T-helper 9 cell (primary cell): ENCODE measurements at places on chromosomes 12 and 14.

GRCh38 chr12:48015954-48016353 lies 11.7 kb upstream of the COL2A1 start:
- no peak for DNase-seq

DNA sequence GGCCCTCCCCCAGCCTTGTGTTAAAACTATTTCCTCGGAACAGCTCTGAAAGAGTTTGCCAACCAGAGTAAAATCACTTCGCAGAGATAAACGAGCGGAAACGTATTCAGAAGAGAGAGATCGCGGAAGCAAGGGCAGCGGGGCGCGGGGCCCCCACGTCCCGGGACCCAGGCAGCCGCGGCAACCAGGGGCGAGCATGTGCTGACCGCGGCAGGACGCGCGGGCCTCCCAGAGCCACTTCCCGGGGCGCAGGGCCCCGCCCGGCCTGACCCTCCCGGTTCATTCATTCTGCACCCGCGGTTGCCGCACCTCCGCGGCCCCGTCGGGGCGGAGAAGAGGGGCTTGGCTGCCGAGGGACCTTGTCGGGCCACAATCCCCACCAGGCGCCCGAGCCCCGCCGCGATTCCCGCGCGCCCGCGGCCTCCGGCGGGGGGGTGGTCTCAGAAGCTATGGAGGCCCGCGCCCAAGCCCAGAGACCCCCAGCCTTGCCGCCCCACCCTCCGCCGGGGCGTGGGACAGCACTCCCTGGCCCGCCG lies 598 bp downstream of the UBE2N start:
- DNase-seq, result peak; percentile 38

DNA sequence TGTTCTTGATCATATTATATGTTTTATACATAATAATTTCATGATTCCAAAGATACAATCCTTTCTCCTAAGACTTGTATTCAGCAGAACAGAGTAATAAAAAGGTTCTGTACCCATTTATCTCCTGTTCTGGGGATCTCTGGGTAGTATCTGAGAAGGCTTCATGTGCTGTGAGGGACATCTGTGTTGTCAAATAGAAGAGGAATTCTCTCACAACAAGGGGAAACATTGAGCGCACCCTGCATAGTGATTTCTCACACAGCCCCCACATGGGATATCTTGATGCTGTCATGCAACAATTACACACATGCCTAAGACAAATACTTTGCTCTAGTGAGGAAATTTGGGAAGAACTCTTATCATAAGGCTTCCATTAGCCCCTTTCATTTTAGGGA lies 101.8 kb upstream of the ATF1 start:
- no peak for DNase-seq

DNA sequence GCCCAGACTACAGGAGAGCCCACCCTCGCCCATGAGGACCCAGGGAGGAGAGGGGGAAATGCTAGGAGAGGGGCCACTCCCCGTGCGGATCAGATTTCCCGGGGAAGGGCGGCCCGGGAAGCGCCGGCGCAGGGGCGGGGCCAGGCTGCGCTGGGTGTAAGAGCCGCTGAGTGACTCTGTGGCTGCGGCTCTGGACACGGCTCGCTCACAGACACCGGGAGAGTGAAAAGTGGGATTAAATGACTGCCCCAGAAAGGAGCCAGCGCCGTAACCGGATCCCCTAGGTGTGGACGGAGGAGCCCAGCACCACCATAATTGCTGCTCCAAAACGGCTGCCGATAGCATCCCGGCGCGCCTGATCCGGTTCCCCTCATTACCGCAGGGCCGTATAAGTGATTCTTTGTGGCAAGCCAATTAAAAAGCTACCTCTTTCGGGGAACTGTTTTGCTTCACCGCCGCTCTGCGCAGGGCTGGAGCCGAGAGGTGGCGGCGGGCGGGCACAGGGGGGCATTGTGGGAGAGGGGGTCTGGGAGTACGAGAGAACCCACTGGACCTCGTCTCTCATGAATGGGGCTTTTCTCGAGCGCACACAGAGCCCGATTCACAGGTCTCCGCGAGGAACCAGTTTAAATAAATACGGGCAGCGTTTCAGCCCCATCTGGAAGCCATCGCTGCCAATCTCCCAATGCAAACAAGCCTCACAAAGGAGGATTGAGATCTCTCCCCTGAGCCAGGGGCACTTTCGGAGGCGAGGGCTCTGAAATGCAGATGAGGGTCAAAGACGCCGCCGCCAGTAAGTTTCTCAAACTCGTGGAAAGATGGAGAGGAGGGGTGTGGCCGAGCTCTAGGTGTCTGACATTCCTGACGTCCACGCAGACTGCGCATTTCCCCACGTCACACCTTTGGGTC lies 2.5 kb downstream of the COL2A1 start:
- DNase-seq, result no peak

DNA sequence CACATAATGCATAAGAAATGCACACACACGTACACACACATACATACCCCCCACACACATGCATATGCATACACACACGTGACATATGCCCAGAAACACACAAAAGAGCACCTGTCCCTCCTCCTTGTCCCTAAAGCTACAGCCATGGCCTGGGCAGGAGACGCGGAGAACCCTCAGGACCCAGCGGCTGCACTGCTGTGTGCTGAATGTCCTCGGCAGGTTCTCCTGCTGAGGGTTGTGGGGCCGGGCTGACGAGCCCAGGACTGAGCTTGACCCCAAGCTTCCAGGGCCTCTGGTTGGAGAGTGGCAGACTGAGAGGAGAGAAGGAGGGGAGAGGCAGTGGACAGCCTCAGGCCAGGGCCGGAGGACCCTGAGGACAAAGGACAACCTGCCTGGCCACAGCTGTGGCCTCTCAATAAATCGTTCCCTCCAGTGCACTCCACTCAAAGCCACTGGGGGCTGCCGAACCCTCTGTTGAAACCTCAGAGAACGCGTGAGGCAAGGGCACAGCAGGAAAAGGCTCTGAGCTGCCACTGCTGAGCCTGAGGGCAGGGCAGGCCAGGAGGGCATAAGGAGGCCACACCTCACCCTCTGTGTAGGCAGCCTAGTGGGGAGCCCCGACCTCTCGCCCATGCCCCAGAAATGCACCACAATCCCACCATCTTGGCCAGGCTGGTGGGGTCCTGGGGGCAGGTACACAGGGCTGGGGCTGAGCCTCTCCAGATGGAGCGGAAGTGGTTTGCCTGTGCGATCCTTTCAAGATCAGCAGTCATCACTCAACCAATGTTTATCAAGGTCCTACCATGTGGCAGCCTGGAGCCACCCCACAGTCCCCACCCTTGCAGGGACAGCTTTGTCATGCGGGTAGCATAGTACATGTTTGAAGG lies 3.1 kb downstream of the CACNA2D4 start:
- DNase-seq, result no peak

DNA sequence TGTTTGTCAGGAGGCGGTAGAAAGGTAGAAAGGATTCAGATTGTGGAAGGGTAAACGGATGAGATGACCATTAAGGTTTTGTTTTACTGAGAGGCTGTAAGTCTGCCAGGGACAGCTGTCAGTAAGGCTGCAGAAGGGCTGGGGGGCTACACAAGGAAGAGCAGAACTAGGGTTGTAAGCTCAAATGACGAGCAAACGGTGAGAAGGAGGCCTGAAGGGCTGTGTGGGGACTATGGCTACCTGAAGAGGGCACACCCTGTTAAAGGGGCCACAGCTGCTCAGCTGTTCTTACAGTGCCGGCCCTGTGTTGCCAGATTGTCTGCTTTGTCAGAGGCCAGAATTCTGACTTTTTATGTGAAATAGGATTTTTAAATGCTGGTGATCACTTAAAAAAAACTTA lies 19.1 kb downstream of the VASH1 start:
- no peak for DNase-seq

GRCh38 chr14:96799489-96800054 lies 2.4 kb downstream of the VRK1 start:
- DNase-seq, result no peak

DNA sequence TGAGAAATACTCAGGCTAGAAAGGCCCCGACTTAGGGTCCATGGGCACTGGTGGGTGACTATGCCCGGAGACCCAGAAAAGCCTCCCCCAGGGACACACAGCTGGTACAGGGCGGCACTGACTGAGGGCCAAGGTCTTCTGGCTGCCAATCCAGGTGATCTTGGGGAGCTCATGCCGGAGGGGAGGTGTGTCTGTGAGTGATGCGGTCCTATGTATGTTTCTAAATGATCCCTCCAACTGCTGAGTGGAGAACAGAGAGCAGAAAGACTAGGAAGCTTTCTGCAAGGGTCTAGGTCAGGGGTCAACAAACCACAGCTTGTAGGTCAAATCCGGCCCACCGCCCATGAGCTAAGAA lies 391 bp downstream of the SERPINA4 start:
- no peak for DNase-seq

- DNase-seq, result no peak
These were observed 27.6 kb downstream of the ZFYVE1 start for GRCh38 chr14:72999316-72999715.

GRCh38 chr14:77615361-77616132 lies 890 bp downstream of the SPTLC2 start:
- DNase-seq, result no peak

GRCh38 chr12:79033788-79034187 lies 169.2 kb downstream of the SYT1 start:
- DNase-seq, result no peak

DNA sequence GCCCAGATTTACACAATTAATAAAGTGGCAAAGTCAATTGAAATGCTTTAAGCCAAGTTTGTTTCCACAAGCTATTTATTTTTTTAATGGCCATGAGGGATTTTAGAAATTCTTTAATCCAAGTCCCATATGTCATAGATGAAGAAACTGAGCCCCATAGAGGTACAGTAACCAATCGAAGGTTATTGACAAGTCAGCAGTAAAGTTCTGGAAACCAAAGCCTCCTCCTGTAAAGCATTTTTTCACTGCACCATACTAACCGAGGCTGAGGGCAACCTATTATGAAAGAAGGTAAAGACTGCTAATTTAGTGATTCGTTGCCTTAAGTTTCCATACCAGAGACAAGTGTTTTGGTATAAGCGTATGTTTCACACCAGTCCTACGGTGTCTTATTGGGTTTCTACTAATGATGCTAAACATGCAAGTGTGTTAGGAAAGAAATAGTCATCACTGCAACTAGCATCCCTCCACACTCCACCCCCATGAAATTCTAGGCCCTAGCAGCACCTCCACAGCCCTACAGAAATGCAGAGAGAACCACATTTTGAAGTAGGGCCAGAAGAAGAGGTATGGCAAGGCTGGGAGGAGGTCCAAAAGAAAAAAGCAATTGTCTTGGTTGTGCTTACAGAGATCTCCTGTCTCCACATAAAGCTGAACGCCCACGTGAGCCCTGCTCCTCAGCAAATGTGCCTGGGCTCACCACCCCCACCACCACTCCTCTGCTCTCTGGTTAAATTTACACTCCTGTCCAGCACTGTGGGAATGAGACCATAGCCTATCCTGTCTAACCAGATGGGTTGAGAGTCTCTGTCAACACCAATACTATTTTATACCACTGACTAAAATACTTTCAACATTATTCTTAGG lies 271.1 kb upstream of the G2E3 start:
- DNase-seq, result no peak

DNA sequence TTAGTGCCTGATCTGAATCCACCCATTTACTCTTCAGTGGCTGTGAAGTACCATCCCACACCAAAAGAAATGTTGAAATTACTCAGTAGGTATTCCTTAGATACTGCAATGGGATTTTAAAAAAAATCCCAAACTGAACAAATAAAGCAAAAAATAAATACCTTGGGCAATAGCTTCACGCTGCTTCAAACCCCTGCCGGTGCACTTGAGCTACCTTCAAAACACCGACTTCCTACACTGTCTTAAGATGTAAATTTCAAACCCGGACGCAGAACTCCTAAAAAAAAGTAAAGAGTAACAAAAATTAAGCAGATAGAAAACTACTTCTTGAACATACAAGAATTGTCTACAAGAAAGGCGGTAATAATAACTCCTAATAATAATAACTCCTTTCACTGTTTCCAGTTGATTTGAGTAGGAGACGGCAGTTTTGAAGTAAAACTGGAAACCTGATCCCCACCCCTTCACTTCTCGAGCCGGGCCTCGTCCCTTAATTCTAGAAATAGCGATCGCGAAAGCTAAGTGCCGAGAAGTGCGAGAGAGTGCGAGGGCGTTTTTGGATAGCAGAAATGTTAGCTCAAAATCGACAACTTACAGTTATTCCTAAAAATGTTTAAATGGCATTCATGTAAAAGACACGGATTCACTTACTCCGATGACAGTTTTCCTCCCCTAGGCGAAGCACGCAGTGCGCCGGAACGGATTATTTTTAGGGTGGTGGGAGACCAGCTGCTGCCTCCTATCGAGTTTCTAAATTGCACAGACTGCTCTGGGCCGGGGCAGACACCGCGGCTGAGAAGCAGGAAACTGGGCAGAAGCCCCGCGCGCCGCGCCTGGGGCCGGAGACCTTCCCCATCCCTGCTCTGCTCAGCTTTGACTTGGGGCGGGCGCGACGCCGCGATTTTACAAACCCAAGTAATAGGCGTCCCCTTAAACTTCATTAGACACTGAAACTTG lies at the start of gene ABCC9:
TSS of gene ABCC9 (minus strand) at position 878 of the 957 bp plus-strand sequence. CDS start 4,752 bp downstream, outside the sequence.
- no peak for DNase-seq

DNA sequence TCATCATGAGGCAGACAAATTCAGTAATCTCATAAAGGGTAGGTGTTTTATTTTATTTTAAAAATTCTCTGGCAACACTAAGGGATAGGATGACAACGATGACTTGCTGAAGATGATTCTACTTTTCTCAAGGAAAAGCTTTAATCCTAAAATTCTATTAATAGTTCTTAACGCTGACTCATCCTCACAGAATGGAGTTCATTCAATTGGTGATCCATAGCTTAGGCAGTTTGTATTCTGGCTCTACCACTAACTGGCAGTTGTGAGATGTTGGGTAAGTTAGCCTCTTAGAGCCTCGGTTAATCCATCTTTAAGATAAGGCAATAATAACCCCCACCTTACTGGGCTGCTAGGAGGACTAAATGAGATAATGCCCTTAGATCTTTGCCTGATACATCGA lies 116.3 kb downstream of the RTN1 start:
- DNase-seq, result no peak

DNA sequence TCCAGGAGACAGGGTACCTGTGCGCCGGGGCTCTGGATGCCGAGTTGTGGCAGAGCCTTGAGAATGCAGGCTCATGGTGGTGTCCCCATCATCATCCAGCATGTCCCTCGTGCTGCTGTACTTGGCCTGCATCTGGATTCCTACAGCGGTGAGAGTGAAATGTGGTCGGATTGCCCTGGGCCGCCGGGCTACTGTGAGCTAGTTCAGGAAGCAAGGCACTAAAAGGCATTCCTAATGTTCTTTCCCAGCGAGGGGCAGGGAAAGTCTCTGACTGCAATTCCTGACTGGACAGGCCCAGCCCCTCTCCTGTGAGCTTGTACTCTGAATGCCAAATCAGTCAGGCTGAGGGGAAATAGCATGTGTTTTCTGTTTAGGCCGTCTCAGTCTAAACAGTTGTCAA lies at the start of gene CLEC1A:
TSS of gene CLEC1A (minus strand) at position 195 of the 400 bp plus-strand sequence. CDS start at position 132, 63 bp downstream.
- DNase-seq, result no peak

GRCh38 chr14:22517117-22517720 lies 71.8 kb downstream of the DAD1 start:
- no peak for DNase-seq

- DNase-seq, result no peak
These were observed 13.3 kb upstream of the DTX1 start for GRCh38 chr12:113043240-113043639.

- DNase-seq, result no peak
These were observed 176.8 kb downstream of the GXYLT1 start for GRCh38 chr12:41967668-41968500.

- no peak for DNase-seq
These were observed 8.5 kb downstream of the KRT85 start for GRCh38 chr12:52358575-52359350.

- DNase-seq, result no peak
These were observed 9.8 kb downstream of the CTDSP2 start for GRCh38 chr12:57836442-57837375.
